ENCODE measurements at places on chromosomes 11 and 22.

DNA sequence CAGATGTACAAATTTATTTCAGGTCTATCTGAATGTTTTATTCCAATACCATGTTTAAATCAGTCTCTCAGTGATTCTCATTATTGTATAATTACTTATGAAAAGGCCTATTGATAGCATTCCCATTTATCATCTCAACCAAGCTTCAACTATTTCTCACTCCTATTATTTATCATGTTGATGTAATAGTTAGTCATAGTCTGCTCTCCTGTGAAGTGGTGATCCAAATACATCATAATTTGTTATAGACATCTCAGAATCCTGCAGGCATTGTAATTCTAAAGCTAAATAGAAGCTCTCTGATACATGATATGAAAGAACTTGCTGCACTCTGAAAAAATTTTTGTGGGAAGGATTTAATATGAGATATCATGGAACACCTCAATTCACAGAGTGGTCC lies 21.8 kb upstream of the OR8G1 start:
- no peak for DNase-seq

DNA sequence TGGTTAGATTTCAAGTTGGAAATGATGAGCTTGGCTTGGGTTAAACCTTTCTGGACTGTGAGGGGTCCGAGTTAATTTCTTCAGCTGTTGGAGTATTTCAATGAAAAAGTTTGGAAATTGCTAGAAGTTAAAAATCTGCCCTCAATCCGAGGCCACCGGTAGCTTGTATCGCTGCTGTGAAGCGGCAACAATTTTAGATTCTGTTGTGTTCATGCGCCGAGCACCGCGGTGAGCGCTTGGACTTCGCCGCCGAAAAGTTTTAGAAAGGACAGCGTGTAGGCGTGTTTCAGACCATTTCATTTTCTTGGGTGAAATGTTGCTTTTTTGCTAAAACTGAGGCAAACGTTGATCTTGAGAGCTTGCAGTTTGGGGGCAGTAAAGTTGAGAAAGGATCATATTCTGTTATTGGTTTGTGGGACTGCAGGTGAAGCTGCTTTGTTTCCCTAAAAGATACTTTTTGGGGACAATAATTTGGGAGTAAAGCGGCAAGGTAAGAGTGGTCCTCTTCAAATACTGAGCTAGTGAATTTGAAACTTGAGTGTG lies 928 bp downstream of the FBXO7 start:
- DNase-seq: no peak

- DNase-seq: no peak
These were observed 457.9 kb upstream of the ISX start for GRCh38 chr22:34608106-34608505.

- no peak for DNase-seq
These were observed 1.3 kb downstream of the POU2F3 start for GRCh38 chr11:120241277-120241676.

DNA sequence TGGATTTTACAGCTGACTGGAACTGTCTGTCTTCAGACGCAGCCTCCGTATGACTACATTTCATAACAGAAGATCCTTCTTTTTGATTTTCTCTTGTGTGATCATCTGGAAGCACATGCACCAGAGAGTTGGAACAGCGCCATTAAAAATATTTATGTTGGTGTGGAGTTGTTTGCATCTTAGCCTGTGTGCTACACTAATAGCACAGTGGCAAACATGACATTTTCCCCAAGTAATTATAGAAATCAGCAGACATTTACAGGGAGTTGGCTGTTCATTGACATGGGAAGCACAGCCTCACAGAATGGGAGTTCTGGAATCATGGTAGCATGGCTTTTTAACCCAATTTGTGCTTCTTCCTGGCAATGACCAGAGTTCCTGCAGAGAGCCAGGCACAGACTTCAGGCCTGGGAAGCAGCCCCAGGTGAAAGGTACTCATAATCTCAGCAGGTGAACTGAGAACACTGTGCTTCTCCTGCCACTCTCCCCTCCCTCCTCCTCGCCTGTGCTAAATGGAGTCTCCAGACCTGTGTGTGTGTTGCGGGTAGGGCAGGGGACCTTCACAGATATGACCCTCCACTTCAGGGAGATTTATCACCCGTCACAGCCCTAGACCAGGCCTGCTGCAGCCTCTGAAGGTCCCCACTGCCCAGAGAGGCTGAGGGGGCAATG lies 82.8 kb upstream of the PLET1 start:
- no peak for DNase-seq

GRCh38 chr22:42621505-42622002 lies 6.9 kb upstream of the POLDIP3 start:
- peak; percentile 60 for DNase-seq
